ENCODE measurements at places on chromosomes 6 and 20. TPM values are rescaled to one million over a fixed set of nuclear protein-coding genes. Genes with fewer than 3 reads are reported as not detected.
A peak's percentile ranks its signal among the peaks of the same experiment; 100 is the strongest.

DNA sequence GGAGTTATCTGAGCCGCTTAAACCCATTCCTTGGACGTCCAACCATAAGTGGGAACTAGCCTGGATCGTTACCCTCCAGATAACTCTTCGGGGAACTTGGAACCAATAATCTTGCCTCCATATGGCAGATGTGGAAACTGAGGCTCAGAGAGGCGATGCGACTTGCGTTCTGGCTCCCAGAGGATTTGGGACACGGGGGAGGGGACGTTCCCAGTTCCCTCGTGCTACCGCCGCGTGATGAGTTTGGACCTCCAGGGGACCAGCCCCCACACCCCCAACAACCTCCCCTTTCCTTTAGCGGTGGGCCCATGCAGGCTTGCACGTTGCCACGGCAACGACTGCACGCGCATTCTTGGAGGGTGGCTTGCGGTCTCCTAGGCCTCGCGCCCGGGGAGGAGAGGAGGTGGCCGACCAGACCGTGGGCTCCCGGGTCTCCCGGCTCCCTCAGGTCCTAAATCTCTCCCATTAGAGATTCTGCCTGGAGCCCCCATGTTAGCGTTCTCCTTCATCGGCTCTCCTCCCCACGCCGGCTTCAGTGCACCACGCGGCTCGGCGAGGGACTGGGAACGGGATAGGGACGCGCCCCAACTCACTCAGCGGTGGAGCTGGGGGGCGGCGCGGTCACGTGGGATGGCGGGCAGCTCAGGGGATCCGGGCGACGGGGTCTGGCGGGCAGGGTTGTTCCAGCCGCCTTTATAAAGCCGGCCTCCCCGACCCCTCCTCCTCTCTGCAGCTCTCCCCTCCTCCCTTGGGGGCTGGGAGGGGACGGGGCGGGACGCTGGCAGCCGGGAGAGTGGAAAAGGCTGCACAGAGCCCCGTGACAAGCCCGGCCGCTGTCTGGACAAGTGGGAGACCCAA is at the start of gene PLTP:
PLTP (minus strand) TSS at position 670 of the 858 bp plus-strand sequence. CDS start 703 bp downstream, outside the sequence.
- peaks cover under 1% of the 10 kb centered on the region for H3K36me3 ChIP-seq
- peak within 1 kb of the TSS; percentile 65 for H3K4me3 ChIP-seq
- H3K4me1 ChIP-seq, result peaks cover 12% of the 10 kb centered on the region
- peak within 1 kb of the TSS; percentile 86 for H3K27ac ChIP-seq
- peaks cover 5% of the 10 kb centered on the region for H3K27me3 ChIP-seq

DNA sequence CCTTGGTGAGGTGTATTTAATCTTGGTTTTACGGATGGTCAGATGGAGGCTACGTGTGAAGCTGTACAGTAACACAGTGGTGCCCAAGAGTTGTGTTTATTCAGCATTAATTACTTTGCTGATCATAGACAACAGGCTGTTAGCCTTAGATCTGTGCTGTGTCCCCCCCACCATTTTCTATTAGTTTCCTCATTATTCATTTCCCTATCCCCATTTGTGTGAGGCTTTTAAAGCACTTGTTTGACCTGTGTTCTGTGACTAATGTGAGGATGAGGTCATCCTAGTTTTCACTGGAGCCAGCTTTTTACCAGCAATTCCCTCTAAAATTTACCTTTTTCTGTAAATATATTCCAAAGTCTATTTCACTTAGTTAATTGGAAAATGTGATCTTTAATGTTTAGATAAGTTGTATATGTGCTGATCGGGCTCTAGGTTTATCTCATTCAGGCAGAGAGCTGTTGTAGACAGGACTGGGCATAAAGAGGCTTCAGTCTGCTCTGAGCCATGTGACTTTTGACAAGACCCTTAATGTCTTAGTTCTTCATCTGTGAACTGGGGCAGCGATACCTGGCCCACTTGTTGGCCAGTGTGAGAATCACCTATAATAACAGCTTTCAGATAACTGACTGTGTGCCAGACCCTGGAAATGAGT is 8.4 kb downstream of the MAPRE1 start:
- H3K27ac ChIP-seq, result no peak overlapping the region
- H3K36me3 ChIP-seq, result peaks cover 13% of the 10 kb centered on the region
- no peaks in the 10 kb centered on the region for H3K27me3 ChIP-seq
- DNase-seq, result no peak
- no peaks in the 10 kb centered on the region for H3K4me1 ChIP-seq
- H3K4me3 ChIP-seq, result no peak overlapping the region

- peak within 1 kb of the TSS; percentile 37 for H3K4me3 ChIP-seq
- DNase-seq, result no peak
- H3K4me1 ChIP-seq, result no peaks in the 10 kb centered on the region
- H3K27ac ChIP-seq, result no peak within 1 kb of the TSS
Observed at GRCh38 chr20:24948939-24949679, at the start of gene CST7. Gene CST7 (plus strand): TSS chr20:24949269. CDS start chr20:24949506, 237 bp downstream.

GRCh38 chr6:73451223-73452106 is 632 bp downstream of the CGAS start:
- H3K36me3 ChIP-seq, result no peaks in the 10 kb centered on the region
- peak; percentile 52 for DNase-seq
- peak overlapping the region; percentile 63 for H3K27ac ChIP-seq
- H3K4me3 ChIP-seq, result peak overlapping the region; percentile 86
- peaks cover 5% of the 10 kb centered on the region for H3K27me3 ChIP-seq
- H3K4me1 ChIP-seq, result no peaks in the 10 kb centered on the region

- H3K27ac ChIP-seq, result no peak overlapping the region
- no peaks in the 10 kb centered on the region for H3K27me3 ChIP-seq
- no peaks in the 10 kb centered on the region for H3K36me3 ChIP-seq
- no peak for DNase-seq
- H3K4me1 ChIP-seq, result no peaks in the 10 kb centered on the region
- no peak overlapping the region for H3K4me3 ChIP-seq
Observed at GRCh38 chr6:27940766-27941165, 16.3 kb upstream of the OR2B6 start.

GRCh38 chr6:143607974-143608373 is 69.8 kb upstream of the PHACTR2 start:
- H3K27ac ChIP-seq, result no peak overlapping the region
- DNase-seq, result no peak
- no peaks in the 10 kb centered on the region for H3K36me3 ChIP-seq
- no peaks in the 10 kb centered on the region for H3K27me3 ChIP-seq
- H3K4me1 ChIP-seq, result peaks cover 18% of the 10 kb centered on the region
- no peak overlapping the region for H3K4me3 ChIP-seq

Gene MTHFD1L
- total RNA-seq, result 1.9 TPM

All from heart left ventricle (tissue), 16 donors.